NCI-H524 treated with DMSO at 0.1 percent for 48 hours (cell line): ENCODE measurements at places on chromosomes 1 and 21.

DNA sequence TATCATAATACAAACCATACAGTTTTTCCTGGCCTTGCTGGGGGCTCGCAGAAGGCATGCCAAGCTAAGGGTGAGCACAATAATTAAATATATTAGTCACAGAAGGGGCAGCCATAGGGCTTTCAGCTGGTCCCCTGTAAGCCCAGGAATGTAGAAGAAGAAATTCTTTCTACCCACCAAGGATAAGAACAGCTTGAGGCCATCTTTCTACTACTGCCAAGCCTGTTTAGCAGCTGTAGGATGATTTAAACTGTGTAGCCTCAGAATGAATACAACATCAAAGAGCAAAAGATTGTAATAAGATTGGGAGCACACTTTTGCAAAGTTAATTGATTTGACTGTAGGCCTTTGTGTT lies 171.5 kb downstream of the LRRC7 start:
- DNase-seq: no peak

DNA sequence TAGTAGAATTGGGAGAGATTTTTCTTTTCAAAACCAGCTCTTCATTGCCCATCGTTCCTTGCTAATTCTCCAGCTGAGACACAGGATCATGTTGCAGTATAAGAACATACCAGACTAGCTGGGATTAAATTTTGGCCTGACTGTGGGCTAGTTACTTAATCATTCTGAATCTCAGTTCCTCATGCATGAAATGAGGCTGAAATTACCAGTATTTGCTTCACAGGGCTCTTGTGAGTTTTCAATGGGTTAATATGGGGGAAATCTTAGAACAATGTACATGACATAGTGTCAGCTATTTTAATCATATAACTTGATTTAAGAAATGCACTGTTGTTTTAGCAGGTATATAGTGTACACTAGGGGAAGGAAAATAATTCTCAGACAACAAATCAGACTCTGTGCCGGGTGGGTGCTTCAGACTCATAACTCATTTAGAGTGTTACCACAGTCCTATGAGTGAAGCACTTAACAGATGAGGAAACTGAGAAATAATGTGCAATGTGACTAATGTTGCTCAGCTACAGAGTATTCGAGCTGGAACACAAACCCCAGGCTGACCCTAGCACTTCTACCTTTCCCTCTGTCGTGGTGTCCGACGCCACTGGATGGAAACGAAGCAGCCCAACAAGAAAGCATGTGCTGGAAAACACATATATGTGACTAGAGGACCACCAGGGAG lies 137.6 kb upstream of the SGIP1 start:
- peak; percentile 21 for DNase-seq

DNA sequence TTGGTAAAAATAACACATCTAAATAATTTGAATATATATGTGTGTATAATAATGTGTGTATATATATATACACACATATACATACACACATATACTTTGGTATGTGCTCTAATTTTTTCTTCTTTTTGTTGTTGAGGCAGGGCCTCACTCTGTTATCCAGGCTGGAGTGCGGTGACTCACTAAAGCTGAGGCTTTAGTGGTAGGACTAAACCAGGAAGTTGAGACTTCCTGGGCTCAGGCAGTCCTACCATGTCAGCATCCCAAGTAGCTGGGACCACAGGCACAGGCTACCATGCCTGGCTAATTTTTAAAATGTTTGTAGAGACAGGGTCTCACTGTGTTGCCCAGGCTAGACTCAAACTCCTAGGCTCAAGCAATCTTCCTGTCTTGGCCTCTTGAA lies 46.7 kb upstream of the CXADR start:
- no peak for DNase-seq

DNA sequence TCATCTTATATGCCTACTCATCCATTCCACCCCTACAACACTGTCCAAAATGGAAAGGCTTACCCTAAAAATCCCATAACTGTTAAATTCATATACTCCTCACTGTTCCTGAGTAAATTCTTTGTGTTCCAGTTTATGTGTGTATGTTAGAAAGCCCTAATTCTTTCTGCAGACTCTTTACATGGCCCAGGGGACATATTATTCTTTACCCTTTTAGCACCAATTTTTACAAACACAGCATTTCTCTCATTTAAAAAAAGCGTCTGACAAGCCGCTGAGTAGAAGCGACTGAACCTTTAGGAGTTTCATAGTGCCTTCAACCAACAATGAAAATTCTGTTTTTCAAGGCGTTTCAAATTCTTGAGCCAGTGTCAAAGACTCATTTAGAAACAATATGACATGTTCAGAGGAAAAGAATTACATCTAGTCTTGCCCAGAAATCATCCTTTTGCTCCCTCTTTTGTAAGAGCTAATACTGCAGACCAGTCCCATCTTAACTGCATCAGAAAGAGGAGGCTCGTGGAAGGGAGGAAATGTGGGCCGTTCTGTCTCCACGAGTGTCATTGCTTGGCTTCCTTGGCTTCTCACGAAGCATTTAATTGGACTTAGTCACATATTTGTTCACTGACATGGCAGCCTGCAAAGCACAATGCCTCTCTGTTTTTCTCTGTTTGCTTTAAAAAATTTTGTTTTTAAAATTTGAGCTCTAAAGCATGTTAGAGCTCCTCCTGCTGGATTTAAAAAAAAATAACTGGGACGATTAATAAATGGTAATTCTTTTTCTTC lies 21.3 kb upstream of the C1orf105 start:
- no peak for DNase-seq

DNA sequence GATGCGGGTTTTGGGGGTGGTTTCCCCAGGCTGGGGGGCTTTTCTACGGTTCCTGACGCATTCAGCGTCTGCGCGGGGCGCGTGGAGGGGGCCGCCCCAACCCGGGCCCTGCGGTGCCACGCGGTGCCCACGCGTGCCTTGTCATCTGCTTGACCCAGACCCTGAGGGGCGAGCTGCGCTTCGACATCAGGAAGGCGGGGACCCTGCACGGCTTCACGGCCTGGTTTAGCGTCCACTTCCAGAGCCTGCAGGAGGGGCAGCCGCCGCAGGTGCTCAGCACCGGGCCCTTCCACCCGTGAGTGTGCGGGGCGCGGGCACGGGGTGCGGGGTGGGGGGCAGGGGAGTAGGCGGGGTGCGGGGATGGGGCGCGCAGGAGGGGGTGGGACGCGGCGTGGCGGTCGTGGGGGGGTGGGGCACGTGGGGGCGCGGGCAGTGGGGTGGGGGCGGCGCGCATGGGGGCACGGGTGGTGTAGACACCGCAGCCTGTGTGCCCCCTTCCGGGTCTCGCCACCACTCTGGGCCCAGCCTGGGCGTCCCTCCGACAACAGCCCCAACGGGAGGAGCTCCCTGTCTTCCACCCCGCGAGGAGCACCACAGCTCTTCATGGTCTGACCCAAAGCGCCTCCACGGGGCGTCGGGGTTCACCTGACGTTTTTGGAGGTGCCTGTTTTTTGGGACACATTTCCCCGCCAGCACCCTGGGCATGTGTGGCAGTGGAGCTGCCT lies 26.3 kb downstream of the PRMT2 start:
- no peak for DNase-seq

DNA sequence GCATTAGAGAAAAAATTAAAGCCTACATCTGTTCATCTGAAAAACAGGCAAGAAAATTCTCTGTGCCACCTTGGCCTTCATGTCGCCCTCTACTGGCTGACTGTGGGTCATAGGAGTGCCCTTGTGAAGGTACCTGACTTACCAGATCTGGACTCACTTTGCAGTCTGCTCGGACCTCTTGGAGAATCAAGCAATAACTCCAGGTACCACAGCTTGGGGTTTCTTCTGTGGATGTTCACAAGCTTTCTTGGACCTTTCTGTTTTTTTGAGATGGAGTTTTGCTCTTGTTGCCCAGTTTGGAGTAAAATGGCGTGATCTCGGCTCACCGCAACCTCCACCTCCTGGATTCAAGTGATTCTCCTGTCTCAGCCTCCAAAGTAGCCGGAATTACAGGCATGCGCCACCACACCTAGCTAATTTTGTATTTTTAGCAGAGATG lies 2.4 kb upstream of the PRAMEF18 start:
- DNase-seq: no peak
